ENCODE measurements at places on chromosomes 11 and 22. TPM values are rescaled to one million over a fixed set of nuclear protein-coding genes. Genes with fewer than 3 reads are reported as not detected.

GLYATL2 gene
- not detected for polyA plus RNA-seq

GRCh38 chr11:128519338-128519737 lies 68.0 kb downstream of the ETS1 start:
- peak overlapping the region; percentile 19 for H3K4me3 ChIP-seq
- no peak overlapping the region for H3K27ac ChIP-seq
- no peaks in the 10 kb centered on the region for H3K27me3 ChIP-seq
- peaks cover 8% of the 10 kb centered on the region for H3K4me1 ChIP-seq
- H3K36me3 ChIP-seq: no peaks in the 10 kb centered on the region
- no peak for DNase-seq

DNA sequence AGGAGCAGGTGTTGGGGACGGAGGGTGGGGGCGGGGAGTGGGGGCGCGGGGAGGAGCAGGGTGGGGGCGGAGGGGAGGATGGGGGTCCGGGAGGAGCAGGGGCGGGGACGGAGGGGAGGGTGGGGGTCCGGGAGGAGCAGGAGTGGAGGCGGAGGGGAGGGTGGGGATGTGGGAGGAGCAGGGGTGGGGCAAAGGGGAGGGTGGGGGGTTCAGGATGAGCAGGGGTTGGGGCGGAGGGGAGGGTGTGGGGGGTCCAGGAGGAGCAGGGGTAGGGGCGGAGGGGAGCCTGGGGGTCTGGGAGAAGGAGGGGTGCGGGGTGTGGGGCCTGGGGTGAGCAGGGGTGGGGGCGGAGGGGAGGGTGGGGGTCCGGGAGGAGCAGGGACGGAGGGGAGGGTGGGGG lies 17.1 kb downstream of the CRELD2 start:
- no peaks in the 10 kb centered on the region for H3K27me3 ChIP-seq
- peaks cover 1% of the 10 kb centered on the region for H3K4me1 ChIP-seq
- H3K36me3 ChIP-seq: no peaks in the 10 kb centered on the region
- H3K4me3 ChIP-seq: peak overlapping the region; percentile 4

- peak overlapping the region; percentile 94 for H3K27ac ChIP-seq
- H3K4me1 ChIP-seq: no peaks in the 10 kb centered on the region
- H3K27me3 ChIP-seq: no peaks in the 10 kb centered on the region
- no peak for DNase-seq
- H3K36me3 ChIP-seq: no peaks in the 10 kb centered on the region
- no peak overlapping the region for H3K4me3 ChIP-seq
Measured at GRCh38 chr11:130402570-130402969, 25.8 kb downstream of the ADAMTS8 start.

DNA sequence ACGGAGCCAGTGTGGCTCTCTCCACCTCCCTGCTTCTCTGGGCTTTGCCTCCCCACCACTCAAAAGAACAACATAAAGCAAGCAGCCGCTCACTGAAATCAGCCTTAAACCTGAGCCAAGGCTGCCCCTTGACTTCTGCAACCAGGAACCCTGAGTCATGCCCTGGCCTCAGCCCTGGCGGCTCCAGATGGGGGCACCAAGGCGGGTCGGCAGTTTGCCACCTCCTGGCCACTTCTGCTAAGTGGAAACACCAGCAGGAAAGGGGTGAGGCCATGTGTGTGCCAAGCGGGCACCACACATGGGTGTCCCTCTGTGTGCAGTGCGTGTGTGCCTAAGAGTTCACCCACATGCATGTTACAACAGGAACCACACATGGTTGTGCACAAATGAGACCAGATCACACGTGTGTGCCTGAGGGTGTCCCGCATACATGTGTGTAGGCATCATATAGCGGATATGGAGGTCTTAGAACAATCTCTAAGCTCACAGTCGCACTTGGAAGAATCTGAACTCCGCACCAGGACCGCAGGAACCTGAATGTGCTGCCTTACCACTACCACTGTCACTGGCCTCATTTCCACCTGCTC lies 221.2 kb downstream of the MN1 start:
- no peaks in the 10 kb centered on the region for H3K27me3 ChIP-seq
- no peak overlapping the region for H3K4me3 ChIP-seq
- no peaks in the 10 kb centered on the region for H3K36me3 ChIP-seq

DNA sequence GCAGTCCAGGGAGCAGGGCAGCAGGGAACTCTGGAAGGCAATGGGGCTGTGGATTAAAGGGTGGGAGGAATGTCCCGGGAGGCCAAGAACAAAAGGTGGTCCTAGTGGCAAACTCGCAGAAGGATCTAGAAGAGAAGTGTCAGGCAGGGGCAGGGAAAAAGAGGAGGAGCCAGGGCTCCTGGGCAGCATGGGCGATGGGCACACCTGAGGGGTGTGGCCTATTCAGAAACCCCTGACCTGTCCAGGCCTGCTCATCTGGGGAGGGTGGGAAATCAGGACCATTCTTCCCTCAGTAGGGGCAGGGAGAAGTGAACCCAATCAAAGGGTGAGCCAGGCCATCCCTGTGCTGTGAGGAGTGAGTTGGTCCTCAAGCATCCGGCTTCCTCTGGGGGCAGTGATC lies 108.6 kb downstream of the TRIM29 start:
- H3K36me3 ChIP-seq: no peaks in the 10 kb centered on the region
- no peak for DNase-seq
- no peak overlapping the region for H3K4me3 ChIP-seq
- no peaks in the 10 kb centered on the region for H3K27me3 ChIP-seq
- H3K4me1 ChIP-seq: no peaks in the 10 kb centered on the region

GRCh38 chr22:48456449-48456848 lies 1371.2 kb downstream of the BRD1 start:
- no peaks in the 10 kb centered on the region for H3K27me3 ChIP-seq
- no peaks in the 10 kb centered on the region for H3K36me3 ChIP-seq
- H3K27ac ChIP-seq: no peak overlapping the region
- no peak overlapping the region for H3K4me3 ChIP-seq

PKDREJ gene
- polyA plus RNA-seq: 0.05 TPM

GRCh38 chr22:50526834-50527801 lies 1.7 kb upstream of the SCO2 start:
- no peak overlapping the region for H3K27ac ChIP-seq
- no peak overlapping the region for H3K4me3 ChIP-seq
- no peak for DNase-seq
- no peaks in the 10 kb centered on the region for H3K27me3 ChIP-seq
- no peaks in the 10 kb centered on the region for H3K4me1 ChIP-seq

GRCh38 chr11:20670932-20671403 lies 1.6 kb downstream of the NELL1 start:
- H3K27ac ChIP-seq: no peak overlapping the region
- no peak overlapping the region for H3K4me3 ChIP-seq
- H3K36me3 ChIP-seq: no peaks in the 10 kb centered on the region

DNA sequence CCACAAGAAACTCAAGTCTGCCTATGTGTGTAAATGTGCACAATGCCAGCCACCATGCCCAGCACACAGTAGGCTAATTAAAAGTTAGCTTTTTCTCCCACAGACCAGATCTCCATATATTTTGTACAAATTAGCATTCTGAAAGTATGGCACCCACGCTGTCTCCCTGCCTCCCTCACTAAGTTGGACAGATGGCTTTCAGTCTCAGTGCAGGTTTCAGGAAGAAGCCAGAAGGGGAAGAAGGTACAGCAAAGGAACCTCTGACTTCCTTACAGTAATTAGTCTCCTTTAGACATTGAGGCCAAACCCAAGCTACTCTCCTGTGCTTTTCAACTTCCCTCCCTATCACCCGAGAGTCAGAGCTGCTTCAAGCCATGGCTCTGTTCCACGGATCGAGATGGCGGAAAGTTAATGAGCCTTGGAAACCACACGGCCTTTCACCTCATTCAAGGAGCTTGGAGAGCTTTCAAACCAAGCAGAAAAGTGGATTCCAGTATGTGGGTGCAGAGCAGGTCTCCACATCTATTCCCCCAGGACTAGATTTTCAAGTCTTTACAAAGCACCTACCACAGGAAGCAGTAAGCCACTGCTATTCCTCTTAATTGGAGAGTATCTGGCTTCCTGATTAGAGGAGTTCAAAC lies 221.1 kb upstream of the NARS2 start:
- no peaks in the 10 kb centered on the region for H3K27me3 ChIP-seq
- no peak overlapping the region for H3K27ac ChIP-seq
- H3K4me3 ChIP-seq: no peak overlapping the region
- no peaks in the 10 kb centered on the region for H3K36me3 ChIP-seq
- no peak for DNase-seq
- H3K4me1 ChIP-seq: no peaks in the 10 kb centered on the region

DNA sequence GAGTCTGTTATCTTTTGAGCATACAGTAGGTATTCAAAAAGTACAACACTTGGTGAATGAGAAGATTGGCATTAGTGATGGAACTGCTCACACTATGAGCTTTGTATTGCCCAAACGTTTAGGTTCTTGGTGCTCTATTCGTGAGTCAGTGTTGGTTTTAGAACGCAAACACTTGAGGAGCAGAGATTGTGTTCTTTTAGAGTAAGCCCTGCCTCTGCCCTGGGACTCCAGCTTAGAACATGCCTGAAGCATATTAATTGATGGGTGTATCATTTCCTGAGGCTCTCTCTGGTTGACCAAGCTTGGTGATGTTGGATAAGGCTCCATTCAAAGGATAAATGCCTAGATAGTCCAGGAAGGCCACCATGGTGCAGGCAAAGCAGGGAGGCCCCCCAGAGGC lies 10.9 kb downstream of the MTNR1B start:
- no peaks in the 10 kb centered on the region for H3K27me3 ChIP-seq
- DNase-seq: no peak
- H3K36me3 ChIP-seq: no peaks in the 10 kb centered on the region
- no peak overlapping the region for H3K27ac ChIP-seq

C11orf21 gene
- not detected for polyA plus RNA-seq

BDNF gene
- 1.9 TPM for polyA plus RNA-seq

- DNase-seq: no peak
- no peaks in the 10 kb centered on the region for H3K36me3 ChIP-seq
- H3K27ac ChIP-seq: no peak overlapping the region
- H3K4me1 ChIP-seq: no peaks in the 10 kb centered on the region
- no peaks in the 10 kb centered on the region for H3K27me3 ChIP-seq
Measured at GRCh38 chr11:123409456-123410217, 20.4 kb upstream of the GRAMD1B start.

- no peaks in the 10 kb centered on the region for H3K4me1 ChIP-seq
- no peak for DNase-seq
Measured at GRCh38 chr22:49350441-49351121, 477.1 kb downstream of the BRD1 start.
